ENCODE measurements at places on chromosomes 6 and 20.

DNA sequence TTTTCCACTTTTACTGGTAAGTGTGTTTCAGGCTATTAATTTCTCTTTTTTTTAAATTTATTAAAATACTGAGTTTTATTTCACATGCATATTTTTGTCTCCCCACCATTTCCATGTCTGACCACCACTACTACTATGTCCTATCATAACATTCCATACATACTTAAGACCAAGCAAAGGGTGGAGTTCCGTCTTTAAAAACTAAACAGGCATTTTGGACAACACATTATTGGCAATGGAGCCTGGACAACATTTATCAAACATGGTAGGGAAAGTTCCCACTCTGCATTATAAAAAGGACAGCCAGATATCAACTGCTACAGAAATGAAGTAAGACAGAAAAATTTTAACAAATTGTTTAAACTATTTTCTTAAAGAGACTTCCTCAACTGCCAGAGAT, 91.9 kb downstream of the LMBRD1 start:
- DNase-seq = no peak

GRCh38 chr20:62631336-62632308, 10.7 kb upstream of the SLCO4A1 start:
- DNase-seq = no peak

DNA sequence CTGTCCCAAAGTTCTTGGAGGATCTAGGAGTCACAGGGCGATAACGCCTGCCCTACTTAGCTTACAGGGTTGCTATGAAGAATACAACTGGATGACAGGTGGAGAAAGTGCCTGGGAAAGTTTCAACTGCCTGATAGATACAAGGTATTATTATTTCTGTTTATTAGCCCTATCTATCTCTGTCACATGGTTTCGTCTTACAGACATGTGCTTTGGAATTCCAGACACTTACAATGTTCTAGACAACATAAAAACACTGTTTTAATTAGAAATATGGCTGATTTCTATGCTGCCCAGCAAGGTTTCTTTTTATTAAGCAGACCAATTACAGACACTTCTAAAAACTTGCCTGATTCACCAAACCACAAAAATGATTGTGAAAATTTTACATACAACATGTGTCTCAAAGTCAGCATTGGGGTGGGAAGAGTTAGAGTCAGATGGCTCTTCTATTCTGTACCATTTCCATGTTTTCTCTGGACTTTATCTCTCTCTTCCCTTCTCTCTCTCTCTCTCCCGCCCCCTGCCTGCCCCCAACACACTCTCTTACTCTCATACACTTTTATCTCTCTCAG, 50.0 kb downstream of the GJA10 start:
- no peak for DNase-seq

- no peak for DNase-seq
Observed at GRCh38 chr6:21188505-21189223, 404.9 kb upstream of the SOX4 start.

DNA sequence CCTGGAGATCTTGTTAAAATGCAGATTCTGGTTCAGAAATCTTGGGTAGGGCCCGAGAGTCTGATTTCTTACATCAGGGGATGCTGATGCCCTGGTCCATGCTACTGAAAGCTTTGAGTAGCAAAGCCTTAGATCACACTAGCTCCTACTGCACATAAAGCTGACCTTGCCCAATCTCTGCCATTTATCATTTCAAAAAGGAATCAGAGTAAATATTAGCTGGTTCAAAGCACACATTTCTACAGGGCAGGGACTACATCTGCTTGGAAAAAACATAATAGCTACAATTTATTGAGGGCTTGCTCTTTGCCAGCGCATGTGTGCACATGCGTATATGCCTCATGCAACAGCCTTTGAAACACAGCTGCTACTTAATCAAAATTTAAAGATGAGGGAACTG, 440.4 kb upstream of the ARID1B start:
- DNase-seq = no peak
